ENCODE measurements at places on chromosomes 7 and 10.
A peak's percentile ranks its signal among the peaks of the same experiment; 100 is the strongest.

DNA sequence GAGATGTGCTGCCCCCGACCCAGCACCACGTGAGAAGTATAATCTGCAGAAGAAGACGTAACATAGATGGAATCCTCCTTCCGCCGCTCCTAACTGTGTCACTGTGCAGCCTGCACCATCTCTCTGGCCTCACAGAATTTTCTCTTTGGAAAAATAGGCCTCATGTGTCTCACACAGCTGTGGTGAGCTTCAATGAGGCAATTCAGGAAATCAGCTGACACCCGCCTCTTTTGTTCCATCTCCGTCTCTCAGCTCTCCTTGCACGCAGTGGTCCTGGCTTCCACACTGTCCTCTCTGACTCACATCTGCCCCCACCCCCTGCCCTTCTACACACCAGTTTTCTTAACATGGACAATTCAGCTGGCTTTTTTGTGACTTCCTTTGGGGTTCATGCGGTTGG is 7.2 kb downstream of the C10orf90 start:
- DNase-seq: no peak

GRCh38 chr10:2943932-2944614 is 123.3 kb upstream of the PFKP start:
- no peak for DNase-seq

DNA sequence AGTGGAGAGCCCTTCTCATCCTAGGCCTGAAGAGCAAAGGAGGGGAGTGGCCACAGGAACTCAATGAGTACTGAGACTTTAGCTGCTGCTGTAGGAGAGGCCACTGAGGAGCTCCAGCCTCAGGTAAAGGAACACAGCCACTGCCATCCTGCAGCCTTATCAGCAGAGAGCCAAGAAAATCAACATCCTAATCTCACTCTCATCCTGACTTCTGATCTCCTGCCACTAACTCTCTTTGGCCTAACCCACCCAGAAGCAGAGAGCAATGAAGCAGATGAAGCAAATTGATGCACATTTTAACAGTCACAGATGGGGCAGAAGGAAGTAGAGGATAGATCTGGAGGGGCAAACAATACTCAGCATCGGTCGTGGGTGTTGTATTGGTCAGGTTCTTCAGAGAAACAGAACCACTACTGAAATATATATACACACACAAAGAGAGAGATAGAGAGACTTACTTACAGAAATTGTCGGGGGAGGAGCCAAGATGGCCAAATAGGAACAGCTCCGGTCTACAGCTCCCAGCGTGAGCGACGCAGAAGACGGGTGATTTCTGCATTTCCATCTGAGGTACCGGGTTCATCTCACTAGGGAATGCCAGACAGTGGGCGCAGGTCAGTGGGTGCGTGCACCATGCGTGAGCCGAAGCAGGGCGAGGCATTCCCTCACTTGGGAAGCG is 297.6 kb downstream of the MTERF1 start:
- no peak for DNase-seq

- DNase-seq: no peak
These were observed 241.6 kb upstream of the TCF7L2 start for GRCh38 chr10:112708461-112708860.

DNA sequence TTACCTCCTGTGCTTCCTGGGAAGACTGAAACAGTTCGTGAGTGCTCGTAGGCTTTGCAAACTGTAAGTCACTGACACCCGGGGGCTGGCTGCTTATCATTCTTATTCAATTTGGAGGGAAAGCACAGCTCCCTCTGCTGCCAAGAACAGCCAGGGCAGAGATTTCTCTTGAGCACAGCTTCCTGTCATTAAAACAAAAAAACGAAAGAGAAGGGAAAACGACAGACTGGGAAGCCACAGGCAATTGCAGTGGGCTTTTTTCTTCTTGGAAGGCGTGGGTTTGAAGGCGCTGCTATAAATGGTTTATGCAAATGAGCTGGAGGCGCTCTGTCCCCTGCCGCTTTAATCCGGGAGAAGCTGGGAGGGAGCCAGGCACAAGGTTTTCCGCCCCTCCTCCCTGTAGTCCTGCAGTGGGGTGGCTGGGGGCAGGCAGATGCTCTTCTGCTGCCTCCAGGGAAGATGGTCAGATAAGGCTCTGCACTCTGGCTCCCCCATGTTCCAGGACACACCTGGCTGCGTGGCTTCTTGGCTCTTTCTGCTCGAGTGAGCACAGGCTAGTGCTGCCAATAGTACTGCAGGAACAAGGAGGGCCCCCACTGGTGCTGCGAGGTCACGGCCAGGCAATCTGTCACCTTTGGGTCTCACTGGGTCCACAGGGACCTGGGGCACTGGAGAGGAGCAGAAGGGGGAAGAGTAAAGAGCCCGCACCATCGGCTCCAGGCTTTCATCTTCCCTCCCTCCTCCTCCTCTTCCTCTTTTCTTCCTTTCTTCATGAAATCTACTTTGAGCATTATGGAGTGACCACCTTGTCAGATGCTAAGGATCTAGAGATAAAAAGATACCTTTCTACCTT is 49.5 kb downstream of the NEURL1 start:
- DNase-seq: peak; percentile 77

GRCh38 chr10:29322918-29323317 is 34.0 kb downstream of the LYZL1 start:
- no peak for DNase-seq

DNA sequence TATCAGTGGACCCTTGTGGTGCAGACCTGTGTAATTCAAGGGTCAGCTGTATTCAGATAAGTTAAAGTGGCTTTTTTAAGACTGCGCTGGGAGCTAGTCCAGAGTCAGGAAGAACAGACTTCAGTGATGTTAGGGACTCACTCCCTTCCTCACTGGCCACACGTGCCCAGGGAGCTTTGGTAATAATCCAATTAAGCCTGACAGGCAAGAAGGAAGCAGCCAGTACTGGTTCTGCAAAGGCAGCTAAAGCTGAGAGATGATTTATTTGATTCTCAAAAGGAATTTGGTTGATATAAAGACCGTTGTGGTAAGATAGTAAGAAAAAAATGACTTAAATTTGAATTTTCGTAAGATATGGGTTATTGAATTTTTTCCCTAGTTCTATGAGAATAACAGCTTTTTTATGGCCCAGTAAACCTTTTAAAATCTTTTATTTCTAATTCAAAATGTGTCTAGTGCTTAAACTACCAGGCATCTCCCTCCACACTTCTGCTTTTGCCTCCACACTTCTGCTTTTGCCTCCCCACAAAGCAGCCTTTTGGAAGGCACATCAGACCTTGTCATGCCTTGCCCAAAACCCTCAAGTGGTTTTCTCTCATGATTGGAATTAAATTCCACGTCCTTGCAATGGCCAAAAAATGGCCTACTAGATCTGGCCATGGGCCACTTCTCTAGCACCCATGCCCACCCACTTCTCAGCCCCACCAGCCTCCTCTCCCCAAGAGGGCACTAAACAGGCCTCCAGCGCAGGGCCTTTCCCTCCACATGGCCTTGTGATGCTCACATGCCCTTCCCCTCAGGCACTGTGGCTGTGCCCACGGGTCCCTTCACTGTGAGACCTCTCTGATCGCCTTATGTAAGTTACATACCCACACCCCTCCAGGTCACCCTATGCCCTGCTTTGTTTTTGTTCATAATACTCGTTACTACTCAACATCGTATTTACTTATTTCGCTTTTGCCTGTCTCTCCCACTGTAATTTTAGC is 92.5 kb downstream of the POU6F2 start:
- peak; percentile 53 for DNase-seq

DNA sequence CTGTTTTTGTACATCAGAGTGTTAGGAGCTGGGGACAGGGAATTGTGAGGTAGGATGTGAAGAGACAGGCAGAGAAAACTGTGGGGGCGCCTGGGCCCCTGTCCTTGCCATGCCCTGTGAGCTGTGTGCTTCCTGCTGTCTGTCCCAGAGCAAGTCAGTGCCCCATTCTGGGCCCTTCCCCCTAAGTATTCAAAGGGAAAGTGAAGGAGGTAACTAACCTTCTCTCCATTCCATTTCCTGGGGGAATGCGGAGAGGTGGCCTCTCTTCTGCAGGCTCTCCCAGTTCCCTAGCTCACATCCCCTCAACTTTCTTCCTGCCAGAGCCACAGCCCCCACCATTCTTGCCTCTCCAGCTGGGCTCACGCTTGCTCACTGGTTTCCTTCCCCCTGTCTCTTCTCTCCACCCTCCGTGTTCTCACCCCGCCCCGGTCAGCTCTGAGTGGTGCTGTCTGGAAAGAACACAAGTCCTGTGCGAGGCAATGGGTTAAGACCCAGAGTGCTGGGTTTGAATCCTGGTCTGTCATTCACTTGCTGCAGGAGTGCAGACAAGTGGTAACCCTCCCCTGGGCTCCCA is 9.7 kb upstream of the VSIR start:
- DNase-seq: no peak

- no peak for DNase-seq
These were observed 90.0 kb upstream of the AOAH start for GRCh38 chr7:36814311-36814710.

GRCh38 chr10:122286867-122287266 is 15.8 kb downstream of the BTBD16 start:
- peak; percentile 44 for DNase-seq

- DNase-seq: no peak
These were observed 32.4 kb downstream of the ANXA11 start for GRCh38 chr10:80172896-80173295.

DNA sequence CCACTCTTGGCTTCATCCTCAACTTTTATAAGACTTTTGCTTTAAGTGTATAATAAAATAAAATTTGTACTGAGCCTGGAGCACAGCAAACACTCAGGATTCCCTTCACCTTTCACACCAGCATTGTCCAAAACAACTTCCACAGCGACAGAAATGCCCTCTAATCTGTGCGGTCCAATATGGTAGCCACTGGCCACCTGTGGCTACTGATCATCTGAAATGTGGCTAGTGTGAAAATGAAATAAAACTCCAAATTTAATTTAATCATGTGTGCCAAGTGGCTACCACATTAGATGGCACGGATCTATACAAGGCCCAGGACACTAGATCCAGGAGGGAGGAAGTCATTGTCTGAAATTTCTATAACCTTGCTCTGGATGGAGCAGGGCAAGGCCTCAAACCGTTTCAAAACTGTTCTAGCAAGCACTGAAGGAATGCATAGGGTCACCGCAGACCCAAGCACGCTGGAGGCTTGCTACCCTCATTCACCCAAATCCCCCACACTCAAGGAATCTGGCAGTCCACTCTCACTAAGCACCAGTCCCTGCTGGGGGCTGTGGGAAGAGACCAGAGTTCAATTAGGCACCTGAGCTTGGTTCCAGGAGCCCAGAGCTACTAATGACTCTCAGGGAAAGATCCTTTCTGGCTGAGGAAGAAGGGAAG is 6.3 kb upstream of the MYO1G start:
- peak; percentile 33 for DNase-seq

DNA sequence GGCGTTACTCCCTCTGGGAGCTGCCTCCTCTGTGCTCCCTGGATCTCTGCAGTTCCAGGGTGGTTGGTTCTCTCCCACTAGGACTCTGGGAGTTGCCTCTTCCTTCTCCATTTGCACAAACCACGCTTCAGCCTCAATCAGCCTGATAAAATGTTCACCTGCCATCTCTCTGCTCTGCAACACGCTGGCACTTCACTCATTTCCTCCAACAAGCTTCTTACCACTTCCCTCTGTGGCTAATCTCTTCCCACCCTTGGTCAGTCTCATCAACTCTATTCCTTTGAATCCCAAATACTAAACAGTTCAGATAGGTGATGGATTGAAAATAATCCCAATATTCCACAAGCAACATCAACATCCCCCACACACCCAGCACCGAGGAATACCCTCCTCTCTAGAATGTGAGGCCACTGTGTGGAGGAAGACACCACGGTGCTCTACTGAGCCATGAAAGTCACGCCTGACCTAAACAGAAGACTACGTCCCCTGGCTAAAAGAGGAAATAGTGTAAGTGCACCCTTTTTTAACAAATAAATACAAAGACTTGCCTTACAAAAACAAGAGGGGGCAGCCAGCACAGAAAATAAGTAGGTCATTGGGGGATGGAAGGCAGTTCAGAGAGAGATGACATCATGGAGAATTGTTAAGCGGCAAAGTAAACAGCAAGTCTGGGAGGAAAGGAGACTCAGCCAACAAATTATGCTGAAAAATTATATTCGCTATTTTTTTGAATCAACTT is 1.9 kb upstream of the FAM170B start:
- DNase-seq: no peak

- no peak for DNase-seq
These were observed 54.2 kb upstream of the CDCA7L start for GRCh38 chr7:21999896-22000295.

DNA sequence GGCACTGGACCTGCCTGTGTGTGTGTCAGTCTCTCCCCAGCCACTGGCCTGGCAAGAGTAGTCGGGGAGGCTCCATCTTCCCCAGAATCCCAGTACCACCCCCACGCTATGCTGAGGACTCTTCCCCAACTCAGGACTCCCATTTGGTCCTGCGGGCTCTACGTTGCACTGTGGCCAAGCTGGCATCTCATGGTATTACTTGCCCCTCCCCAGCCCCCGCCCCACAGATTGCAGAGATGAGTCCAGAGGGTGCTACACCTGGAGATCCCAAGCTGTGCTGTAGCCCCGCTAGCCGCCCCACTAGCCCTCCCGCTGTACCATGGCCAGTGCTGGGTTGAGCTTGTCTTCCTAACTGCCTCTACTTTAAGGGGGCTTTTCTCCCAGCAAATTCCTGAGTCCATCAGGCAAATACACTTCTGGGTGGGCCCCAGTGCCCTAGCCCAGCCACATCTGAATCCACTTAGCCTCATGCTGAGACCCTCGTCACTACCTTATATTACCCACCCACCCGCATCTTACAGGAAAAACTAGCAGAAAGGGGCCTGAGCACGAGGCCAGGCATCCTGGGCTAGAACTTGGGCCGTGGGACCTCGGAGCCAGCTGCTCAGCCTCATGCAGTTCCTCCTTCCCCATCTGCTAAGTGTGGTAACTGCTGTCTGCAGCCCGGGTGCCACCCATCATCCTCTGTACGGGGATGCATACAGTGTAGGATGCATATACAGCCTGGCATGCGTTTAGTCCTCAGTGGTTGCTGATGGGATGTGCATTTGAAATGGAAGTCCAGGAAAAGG is 65.8 kb upstream of the CACUL1 start:
- no peak for DNase-seq

Measured in neural progenitor cell (in vitro differentiated cells).